ENCODE measurements at places on chromosomes 13 and 19.

DNA sequence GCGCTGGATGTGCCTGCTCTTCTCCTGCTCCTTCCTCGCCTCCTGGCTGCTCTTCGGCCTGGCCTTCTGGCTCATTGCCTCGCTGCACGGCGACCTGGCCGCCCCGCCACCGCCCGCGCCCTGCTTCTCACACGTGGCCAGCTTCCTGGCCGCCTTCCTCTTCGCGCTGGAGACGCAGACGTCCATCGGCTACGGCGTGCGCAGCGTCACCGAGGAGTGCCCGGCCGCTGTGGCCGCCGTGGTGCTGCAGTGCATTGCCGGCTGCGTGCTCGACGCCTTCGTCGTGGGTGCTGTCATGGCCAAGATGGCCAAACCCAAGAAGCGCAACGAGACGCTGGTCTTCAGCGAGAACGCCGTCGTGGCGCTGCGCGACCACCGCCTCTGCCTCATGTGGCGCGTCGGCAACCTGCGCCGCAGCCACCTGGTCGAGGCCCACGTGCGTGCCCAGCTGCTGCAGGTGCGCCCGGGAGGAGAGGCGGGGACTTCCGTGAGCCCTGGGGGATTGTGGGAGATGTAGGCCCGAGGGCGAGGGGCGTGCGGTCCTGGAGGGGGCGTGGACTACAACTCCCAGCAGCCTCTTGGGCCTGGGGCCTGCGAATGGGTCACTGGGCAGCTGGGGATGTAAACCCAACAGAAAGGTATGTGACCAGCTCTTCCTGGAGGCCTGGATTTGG is 6.7 kb downstream of the KCNJ14 start:
- no peak for DNase-seq

DNA sequence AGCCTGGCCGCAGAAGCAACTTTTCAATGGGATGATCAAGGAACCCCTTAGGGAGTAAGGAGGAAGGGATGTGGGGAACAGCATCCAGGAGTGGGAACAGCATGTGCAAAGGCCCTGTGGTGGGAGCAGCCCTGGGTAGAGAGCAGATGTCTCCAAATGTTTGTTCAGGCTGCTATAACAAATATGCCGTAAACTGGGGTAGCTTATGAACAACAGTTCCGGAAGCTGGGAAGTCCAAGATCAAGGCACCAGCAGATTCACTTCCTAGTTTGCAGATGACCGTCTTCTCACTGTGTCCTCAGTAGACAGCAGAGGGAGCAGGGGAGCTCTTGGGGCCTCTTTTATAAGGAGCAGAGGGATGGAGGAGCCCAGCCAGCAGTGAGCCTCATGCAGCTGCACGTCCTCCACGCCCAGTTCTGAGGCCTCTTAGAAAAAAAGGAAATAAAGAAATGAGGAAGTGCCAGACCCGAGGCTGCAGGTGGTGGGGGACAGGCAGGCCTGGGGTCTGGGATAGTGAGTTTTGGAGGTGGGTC is 4.2 kb upstream of the LRRC25 start:
- no peak for DNase-seq

GRCh38 chr13:44906713-44907112 is 82.6 kb downstream of the NUFIP1 start:
- DNase-seq: no peak

DNA sequence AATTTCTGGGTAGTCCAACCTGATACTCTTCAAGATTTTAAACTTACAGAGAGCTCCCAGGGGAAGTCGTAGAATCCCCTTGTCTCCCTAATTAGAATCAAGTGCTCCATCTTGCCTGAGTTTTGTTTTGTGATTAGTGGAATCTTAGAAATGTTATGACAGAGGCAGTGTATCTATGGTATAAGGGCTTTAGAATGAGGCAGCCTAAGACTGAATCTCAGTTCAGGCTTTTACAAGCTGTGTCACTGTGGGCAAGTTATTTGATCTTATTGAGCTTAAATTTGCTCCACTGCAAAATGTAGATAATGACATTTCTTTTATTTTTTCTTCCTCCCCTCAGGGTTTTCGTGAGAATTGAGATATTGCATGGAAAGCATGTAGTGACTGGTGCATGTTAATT is 215.5 kb downstream of the POSTN start:
- DNase-seq: no peak

- no peak for DNase-seq
Observed at GRCh38 chr13:81018936-81019335, 678.0 kb upstream of the SPRY2 start.

- DNase-seq: no peak
Observed at GRCh38 chr19:3397266-3398022, 31.1 kb downstream of the NFIC start.

DNA sequence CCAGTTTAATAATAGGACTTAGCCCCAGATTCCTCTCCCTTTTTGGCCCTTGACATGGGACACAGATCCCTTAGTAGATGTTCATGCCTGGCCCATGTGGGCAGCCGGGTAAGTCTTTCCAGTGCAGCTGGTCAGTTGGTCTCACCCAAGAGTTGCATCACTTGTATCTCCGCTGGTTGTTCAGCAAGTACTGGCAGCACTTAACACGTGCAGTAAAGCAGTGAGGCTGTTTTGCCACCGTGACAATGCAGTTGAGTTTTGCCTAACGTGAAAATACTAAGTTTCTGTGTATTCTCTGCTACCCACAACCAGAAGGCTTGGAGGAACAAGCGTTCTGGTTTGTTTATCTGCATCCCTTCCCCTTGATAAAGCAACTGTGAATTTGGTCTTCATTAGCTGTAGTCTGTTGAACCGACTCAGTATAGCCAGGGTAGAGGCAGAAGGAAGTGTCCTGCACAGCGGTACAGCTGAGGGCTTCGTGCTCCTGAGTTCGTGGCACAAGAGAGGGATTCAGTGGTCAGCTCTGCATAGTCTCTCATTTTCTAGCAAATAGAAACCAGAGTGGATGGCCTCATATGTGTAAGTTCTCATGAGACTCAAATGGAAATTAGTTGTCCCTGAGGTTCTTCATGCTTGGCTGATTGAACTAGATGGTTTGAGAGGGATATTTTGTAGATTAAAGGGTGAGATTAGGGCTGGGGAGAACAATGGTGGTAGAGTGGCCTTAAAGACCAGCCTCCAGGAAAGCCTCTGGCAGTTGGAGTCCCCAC is 50.3 kb downstream of the ARHGEF7 start:
- DNase-seq: no peak

DNA sequence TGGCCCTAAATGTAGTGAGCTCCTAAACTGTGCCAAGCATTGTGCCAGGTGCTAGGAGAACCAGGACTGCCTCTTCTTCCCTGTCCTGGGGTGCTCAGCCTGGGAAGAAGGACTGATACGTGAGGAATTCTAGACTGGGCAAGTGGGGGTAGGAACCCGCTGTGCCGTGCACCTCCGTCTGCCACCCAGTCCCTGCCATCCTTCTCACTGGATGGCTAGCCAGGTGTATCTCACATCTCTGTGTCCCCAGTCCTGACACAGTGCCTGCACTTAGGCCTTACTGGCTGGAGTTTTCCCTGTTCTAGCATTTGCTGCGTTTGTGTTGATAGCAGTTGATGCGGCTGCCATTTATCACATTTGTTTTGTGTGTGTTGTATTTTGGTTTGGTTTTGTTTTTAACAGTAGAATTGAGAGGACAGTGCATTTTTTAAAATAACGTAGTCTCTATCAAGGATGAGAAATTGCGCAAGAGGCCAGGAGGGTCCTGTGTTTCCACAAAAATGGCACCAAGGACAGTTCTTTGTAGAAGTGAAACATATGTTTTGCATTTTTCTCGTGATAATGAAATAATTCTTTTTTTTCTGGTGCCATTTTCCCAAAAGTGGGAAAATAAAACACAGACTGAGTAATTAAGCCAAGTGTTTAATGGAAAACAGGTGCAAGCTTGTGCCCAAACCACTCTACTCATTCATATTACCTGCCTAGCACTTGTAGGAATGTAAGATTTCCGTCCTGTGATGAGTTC is 4.7 kb upstream of the GPR183 start:
- no peak for DNase-seq

DNA sequence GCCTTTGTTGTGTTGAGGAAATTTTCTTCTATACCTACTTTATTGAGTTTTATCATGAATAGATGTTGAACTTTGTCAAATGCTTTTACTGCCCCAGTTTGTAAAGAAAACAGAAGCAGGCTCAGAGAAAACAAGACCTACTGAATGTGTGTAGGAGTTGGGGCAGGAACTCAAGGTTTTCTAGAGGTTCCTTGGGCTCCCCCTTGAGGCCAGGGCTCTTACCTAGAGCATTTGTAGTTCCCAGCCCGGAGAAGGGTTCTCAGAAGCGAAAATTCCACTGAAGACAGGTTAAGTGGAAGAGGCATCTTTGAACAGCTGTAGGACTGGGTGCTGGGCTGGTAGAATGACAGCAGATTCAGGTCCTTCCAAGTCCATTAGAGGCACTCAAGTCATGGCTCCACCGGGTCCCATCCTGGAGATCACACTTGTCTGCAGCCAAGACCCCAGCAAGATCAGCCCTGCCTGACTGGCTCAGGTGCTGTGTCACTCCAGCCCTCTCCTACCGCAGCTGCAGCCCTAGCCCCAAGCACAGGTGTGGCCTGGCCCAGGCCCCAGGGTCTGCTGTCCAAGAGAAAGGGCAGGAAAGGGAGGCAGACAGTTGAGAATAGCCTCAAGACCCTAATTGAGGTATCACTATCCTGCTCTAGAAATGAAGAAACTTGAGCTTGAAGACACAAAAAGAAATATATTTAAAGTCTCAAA is 425.5 kb downstream of the PCDH20 start:
- no peak for DNase-seq

DNA sequence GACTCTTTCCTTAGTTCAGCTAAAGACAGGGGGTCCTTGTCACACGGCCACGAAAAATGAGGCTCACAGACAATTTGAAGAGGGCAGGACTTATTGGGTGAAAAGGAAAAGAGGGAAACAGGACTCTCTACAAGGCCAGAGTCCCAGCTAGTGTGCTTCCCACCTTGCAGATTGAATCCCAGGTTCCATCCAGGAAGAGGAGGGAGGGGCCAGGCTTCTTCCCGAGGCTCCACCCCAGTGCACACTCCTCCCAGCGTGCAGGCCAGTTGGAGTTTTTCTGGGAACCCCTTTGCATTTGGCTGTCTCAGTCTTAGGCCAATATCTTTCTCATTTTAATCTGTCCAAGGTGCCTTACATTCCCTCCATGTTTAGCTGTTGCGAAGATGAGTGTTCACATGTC is 106.8 kb downstream of the DNAJC3 start:
- no peak for DNase-seq

- no peak for DNase-seq
Observed at GRCh38 chr13:109918179-109918711, 131.9 kb upstream of the IRS2 start.

- no peak for DNase-seq
Observed at GRCh38 chr19:41691268-41691970, 3.3 kb upstream of the CEACAM7 start.

DNA sequence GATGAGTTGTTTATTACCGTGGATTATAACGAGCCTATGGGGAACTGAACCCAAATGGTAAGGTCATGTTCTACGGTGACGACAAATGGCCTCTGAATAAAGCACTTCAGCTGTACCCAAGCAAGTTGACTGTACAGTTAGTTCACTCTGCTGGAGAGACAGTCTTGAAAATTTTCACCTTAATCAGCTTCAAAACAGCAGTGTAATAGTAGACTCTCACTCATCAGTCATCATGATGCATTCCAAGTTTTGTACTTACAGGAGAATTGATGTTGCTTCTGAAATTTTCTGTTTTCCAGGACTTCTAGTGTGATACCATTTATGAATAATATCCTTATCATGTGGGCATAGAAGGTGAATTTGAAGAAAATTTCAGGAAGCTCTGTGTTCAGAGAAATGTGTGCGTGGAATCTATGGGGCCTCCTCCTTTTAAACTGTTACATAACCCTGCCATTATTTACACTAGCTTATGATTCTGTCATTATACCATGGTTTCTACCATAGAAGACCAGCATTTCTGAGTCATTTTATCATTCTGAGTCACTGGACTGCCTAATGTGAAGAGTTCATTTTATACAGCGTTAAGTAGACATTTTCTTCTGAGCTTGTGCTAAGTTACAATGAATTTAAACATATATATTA is 96.9 kb downstream of the WDFY2 start:
- no peak for DNase-seq

- no peak for DNase-seq
Observed at GRCh38 chr19:48249502-48250014, 6.2 kb downstream of the CARD8 start.

DNA sequence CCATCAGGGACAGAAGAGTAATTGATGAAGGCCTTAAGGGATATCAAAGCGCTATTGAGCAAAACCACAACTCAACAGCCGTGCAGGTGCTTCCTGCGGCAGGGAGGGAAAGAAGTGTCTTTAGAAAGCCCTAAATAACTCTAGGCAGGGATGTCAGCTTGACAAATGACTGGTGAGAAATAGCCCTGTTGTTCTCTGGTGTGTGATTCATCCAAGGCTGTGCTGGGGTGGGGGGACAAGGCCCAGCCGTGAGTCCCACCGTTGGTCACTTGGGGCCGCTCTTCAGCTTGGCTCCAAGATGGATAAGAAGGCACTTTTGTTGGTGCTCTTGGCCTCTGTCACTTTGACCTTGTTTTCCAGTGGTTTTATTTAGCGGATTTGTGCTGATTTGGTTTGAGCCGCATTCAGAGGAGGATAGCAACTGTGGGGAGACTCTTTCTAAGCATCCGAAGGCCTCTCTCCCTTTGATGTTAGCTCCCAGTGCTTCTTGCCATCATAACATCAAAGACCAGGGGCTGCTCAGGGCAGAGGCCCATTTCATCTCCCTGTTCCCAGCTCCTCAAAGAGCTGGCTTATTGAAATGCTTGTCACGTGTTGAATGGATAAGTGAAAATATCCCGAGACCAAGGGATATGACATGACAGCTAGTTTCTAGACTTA is 130.3 kb upstream of the SERP2 start:
- peak; percentile 60 for DNase-seq

- DNase-seq: no peak
Observed at GRCh38 chr13:79874396-79875360, 393.7 kb downstream of the NDFIP2 start.

GRCh38 chr19:7926727-7927604 is 1.0 kb upstream of the CTXN1 start:
- no peak for DNase-seq

DNA sequence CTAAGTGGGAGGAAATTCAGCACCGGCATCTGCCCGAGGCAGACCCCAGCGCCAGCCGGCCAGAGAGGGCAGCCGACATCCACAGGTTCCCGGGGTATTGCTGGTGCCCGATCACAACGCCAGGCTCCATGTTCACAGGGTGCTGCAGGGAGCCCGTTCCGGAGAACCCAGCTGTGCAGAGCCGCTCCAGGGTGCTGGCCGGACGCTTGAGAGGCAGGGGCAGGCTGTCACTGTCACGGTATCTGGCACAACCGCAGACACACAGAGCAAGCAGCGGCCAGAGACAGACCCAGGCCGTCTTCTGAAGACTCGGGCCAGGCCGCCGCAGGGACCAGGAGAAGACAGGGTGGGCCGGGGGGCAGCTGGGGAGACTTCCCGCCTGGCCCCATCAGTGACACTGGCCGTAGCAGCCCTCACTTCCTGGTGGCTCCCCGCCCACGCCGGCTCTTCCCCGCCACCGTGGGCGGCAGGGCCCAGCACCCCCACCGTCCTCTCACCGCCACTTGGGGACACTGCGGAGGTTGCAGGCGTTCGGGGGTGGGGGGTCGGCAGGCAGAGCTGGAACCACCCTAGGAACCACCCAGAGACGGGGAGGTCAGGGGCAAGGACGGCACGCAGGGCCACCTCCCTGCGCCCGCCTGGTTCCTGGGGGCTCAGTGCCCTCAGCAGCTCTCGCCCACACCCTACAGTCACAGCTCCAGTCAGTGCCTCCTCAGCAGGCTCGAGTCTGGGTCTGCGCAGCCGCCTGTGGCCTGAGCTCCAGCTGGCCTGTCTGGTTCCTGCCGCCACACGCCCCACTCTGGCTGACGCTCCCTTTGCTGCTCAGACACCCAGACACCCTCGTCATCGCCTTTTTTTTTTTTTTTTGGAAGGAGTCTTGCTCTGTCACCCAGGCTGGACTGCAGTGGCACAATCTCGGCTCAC is 3.8 kb downstream of the RNF126 start:
- no peak for DNase-seq

GRCh38 chr19:13783565-13784500 is 9.6 kb downstream of the C19orf53 start:
- no peak for DNase-seq
